Stimulated activated CD4-positive, alpha-beta T cell treated with anti-CD3 and anti-CD28 coated beads, Interleukin-1b, Interleukin-23, amount 100 ng/mL, for 1 hour (primary cell): ENCODE measurements at places on chromosomes 1 and 21.

- DNase-seq = no peak
Measured at GRCh38 chr1:6157528-6158174, 22.5 kb downstream of the CHD5 start.

DNA sequence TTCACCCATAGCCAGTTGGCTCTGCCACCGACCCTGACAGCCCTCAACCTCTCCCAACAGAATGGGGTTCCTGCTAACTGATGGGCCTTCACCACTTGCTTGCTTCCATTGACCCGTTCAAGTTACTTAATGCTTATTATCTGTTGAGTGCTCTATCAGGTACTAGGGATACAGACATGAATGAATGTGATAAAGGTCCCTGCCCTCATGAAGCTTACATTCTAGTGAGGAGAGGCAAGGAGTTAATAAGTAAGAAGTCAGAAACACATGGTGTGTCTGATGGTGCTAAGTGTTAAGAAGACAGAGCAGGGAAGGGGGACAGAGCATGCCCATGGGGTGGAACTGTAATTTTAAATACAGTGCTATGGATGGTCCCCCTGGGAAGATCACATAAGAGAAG, 107.5 kb upstream of the JUN start:
- no peak for DNase-seq

DNA sequence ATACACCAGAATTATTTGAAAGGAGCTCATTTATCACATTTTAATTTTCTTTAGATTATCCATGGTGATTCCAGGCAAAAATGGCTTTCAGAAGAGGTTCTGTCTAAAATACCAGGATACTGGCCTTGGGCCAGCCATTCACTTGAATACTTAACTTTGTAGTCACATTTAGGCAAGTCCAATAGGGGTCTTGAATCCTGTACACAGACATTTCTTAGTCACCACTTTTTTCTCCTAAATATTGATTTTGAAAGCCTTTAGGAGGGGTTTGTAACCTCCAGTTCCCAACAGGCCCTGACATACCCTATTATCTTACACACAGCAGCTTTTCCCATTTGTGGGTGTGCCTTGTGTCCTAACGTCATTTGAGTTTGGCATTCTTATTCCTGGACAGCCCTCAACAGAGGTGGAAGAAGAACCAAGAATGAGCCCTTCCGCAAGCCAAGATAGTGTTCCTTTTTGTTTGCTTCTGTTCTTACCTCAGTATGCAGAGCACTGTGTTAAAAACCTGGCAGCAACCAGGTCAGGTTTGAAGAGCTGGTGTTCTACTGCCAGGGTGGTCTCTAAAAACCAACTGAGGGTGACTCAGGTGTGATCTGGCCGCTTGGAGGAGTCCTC, 19.5 kb downstream of the MAP3K7CL start:
- DNase-seq = no peak

DNA sequence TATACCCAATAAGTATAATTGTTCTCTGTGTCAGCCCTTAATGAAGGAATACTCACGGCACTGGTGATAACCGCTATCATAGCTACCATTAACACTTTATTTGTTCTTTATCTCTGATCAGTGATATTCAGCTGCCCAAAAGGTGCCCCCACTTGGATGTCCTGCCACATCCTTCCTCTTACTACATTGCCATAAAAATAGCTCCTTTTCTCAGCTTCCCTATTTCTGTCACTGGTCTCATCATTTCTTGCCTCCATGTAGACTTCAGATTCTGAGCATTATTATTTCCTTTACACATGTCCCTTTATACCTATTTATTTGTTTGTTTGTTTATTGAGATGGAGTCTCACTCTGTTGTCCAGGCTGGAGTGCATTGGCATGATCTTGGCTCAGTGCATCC, 2.7 kb upstream of the RAB29 start:
- no peak for DNase-seq

GRCh38 chr1:238581332-238581731, 690.6 kb upstream of the ZP4 start:
- DNase-seq = no peak

DNA sequence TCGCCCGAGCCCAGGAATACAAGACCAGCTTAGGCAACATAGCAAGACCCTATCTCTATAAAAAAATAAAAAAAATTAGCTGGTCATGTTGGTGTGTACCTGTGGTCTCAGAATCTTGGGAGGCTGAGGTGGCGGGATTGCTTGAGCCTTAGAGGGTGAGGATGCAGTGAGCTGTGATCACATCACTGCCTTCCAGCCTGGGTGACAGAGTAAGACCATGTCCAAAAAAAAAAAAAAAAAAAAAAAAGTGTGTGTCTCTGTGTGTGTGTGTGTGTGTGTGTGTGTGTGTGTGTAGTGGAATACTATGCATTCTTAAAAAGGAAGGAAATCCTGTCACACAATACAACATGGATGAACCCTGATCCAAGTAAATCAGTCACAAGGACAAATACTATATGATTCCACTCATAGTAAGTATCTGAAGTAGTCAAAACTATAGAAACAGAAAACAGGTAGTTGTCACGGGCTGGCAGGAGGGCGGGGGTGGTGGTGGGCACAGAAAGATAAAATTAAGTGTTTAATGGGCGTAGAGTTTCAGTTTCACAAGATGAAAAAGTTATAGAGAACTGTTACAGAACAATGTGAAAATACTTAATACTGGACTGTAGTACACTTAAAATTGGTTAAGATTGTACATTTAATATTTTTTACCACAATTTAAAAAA, 47.8 kb downstream of the SELENOF start:
- no peak for DNase-seq

- DNase-seq = no peak
Measured at GRCh38 chr1:207858281-207858680, 52.6 kb downstream of the CD34 start.

GRCh38 chr1:16012590-16013219, 5.1 kb downstream of the HSPB7 start:
- DNase-seq = no peak

DNA sequence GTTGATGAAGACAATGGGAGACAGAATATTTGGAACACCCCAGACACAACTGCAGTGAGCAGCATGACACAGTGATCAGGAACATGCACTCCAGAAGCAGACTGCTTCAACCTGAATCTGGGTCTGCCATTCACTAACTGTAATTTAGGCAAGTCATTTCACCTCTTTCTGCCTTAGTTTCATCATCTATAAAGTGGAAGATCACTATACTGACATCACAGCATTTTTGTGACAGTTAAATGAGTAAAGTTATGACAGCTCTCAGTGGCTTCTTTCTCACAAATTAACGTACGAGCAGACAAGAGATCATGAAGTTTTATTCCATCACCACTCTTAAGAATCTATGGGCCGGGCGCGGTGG, 14.3 kb downstream of the LRRC41 start:
- DNase-seq = no peak

DNA sequence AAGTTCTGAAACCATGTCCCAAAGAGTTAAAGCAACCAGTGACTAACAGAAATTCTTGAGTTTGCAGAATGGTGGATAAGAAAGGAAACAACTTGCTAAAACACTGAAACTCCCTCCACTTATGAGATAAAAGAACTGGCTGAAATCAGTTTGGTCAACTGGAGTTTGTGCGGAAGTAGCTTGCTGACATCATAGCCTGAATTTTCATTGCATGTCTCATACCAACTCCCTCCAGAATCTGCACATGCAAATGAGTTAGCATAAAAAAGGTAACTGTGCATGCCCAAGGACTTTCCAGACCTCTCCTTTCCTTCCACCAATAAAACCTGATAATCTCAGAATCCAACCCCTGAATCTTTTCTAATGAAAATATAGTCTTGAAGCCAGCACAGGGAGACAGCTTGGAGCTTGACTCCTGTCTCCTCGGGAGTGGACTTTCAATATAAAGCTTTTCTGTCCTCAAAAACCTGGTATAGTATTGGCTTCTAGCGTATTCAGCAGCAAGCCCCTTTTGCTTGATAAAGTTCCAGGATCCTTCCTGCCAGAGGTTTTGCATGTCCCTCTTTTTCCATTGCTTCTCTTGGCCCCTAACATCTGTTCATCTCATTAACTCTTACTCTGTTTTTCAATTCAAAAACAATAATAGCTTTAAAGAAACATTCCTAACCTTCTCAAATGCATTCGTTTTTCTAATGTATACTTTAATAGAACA, 785.8 kb upstream of the ADGRL4 start:
- DNase-seq = no peak

DNA sequence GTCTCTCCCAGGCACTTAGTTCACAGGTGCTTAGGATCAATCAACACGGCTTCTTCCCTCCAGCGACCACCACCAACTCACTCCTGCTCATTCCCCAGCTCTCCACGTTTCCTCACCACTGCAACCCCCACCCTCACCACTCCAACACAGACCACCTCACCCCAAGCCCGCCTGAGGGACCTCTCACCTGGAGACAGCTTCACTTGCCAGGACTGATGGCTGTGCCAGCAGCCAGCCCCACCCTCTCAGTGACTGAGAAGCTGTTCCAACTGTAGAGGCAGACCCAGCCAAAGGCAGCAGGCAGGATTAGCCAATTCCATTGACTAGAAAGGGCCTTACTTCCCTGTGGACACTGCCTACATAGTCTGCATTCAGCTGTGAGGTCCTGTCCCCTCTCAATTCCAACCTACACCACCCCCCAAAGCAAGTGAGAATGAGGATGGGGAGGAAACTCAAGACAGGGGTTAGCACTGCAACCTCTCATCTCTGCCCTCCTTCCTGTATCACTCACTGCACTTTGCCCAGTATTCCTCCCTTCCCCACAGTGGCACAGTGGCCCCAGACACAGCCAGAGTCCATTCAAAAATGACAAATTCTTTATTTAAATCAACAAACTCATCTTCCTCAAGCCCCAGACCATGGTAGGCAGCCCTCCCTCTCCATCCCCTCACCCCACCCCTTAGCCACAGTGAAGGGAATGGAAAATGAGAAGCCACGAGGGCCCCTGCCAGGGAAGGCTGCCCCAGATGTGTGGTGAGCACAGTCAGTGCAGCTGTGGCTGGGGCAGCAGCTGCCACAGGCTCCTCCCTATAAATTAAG, 7.6 kb downstream of the TAGLN2 start:
- no peak for DNase-seq

- no peak for DNase-seq
Measured at GRCh38 chr1:172255223-172255560, 165.3 kb upstream of the C1orf105 start.

DNA sequence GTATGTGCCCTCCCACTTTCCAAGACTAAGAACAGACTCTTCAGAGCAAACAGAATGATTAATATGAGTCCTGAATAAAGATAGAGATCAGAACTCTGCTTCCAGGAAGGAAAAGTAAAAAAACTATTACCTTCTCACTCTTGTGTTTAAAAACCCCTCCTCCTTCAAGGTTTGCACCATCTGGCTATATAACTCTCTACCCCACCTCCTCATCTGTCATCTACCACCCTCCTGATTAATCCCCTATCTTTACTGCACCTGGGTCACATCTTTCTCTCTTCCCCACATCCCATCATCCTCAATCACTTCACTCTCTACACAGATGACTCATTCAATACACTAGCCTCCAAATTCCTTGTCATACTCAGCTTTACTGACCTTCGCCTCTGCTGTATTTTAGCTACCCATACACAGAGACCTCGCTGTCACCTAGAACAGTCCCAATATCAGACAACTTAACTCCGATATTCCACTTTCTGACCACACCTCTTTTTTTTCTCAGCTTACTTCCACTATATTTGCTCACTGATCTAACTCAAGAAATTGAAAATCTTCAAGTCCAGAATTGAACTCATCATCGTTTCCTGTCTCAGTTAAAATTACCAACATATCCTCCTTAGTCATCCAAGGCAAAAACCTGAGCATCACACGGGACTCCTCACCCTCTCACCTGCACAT, 3.7 kb downstream of the SCMH1 start:
- DNase-seq = no peak

GRCh38 chr1:69246710-69247109, 321.0 kb upstream of the LRRC7 start:
- DNase-seq = no peak

GRCh38 chr1:53585129-53585528, 125.9 kb downstream of the DMRTB1 start:
- DNase-seq = no peak

GRCh38 chr21:32301596-32301995, 2.9 kb downstream of the MRAP start:
- no peak for DNase-seq

- DNase-seq = no peak
Measured at GRCh38 chr1:224198572-224198971, 15.5 kb downstream of the DEGS1 start.

DNA sequence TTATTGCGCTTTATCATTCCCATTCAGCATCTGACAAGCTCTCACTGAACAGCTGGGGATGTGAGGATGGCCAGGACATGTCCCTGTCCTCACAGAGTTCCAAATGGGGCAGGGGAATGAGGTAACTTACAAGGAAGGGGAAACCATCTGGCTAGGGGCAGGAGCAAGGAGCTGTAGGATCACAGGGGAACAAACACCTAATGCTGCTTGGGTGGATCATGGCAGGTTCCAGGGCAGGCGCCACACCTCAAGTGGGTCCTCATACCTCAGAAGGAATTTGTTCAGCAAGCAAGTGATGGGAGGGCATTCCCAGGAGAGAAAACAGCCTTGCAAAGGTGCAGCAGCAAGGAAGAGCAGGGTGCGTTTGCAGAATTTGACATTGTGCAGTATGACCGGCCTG, 35.1 kb upstream of the GRIK3 start:
- no peak for DNase-seq

GRCh38 chr1:98704474-98704873, 43.0 kb downstream of the SNX7 start:
- DNase-seq = no peak

- no peak for DNase-seq
Measured at GRCh38 chr1:182367926-182368325, 23.7 kb downstream of the GLUL start.

DNA sequence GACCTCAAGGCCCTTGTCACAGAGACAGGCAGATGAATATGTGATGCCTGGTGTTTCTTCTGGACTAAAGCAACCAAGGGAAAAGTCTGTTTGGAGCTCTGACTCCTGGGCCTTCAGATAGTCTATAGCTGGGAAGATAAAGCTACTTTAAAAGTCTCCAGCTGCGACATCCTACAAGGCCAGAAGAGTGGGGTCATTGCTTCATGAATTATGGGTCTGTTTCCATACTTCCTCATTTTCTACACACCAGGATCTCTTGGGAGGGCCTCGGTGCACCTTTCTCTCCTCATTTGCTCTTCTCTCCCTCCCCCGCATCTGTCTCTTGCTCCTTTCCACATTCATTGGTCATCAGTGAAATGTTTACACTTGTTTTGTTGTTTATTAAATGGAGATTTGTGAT, 44.8 kb downstream of the SYT2 start:
- DNase-seq = no peak

- no peak for DNase-seq
Measured at GRCh38 chr1:63487336-63488065, 35.5 kb downstream of the ITGB3BP start.
